ENCODE measurements at places on chromosomes 3 and 15. TPM values are rescaled to one million over a fixed set of nuclear protein-coding genes. Genes with fewer than 3 reads are reported as not detected.

Gene GRK7
- total RNA-seq: 0.07 TPM

Gene GP5
- total RNA-seq: 0.27 TPM

DNA sequence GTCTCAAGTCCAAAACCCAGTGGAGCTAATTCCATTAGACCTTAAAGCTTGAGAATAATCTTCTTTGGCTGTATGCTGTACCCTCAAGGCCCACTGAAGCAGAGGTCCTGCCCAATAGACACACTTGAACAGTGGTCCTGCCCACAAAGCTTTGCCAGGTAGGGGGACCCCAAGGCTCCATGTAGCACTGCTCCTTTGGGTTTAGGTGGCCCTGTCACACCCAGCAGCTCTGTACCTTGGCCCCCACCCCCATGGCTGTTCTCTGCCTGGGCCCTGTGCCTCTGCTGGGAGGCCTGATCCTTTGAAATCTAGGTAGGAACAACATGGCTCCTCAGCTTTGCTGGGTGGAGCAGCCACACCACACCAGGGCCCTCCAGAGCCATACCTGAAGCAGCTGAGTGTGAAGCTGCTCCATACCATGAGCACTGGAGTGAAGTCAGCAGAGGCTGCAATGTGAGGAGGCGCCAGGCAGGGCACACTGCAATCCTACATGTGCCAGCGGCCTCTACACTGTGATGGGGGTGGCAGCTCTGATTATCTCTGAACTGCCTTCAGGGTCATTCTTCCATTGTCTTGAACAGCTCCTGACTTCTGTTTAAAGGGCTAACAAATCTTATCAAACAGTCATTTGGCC, 188.0 kb upstream of the CCDC54 start:
- H3K27ac ChIP-seq: no peak overlapping the region
- no peak for DNase-seq
- H3K36me3 ChIP-seq: no peaks in the 10 kb centered on the region
- no peak overlapping the region for H3K4me3 ChIP-seq

GRCh38 chr3:61178167-61178566, 73.1 kb downstream of the FHIT start:
- H3K27me3 ChIP-seq: no peaks in the 10 kb centered on the region
- DNase-seq: no peak
- H3K27ac ChIP-seq: no peak overlapping the region
- H3K36me3 ChIP-seq: no peaks in the 10 kb centered on the region
- H3K4me3 ChIP-seq: no peak overlapping the region

DNA sequence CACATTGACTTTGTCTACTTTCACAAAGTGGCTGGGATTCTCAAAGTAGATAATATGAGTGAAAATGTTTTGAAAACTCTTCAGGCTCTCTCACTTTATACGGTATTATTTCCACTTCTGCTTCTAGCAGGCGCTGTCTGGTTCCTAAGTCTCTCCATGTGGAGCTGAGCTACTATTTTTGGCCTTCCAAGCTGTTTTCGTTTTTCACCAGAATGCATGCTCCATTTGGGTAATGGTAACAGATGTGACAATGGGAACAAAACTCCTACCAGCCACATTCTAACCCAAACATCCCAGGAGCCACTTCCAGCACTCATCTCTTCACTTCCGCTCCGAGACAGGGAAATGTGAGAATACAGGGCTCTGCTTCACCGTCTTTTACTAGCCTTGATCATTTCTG, 586.7 kb downstream of the NTRK3 start:
- H3K27me3 ChIP-seq: no peaks in the 10 kb centered on the region
- no peaks in the 10 kb centered on the region for H3K4me1 ChIP-seq
- DNase-seq: no peak
- H3K4me3 ChIP-seq: no peak overlapping the region

DNA sequence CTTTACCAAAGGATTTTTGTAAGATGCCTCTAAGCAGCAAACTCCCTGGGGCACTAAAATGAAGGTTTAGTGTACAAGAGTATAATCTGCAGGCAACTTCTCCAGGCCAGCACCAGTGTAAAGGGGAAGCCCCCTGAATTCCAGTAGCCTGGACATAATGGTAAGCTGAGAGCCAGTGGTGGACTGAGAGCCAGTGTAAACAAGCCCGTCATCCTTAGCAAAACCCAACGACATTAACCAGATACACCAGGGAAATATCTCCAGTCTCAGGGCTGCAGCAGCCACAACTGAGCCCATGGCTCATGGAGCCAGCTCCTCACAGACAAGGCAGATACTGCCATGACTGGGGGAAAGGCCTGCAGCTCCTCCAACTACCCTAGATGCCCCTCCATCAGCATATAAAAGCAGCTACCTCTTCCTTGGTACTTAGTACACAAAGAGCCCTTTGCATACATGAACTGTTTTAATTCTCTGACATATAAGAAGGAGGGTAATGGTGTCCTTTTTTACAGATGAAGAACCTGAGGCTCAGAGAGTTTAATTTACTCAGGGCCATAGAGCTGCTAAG, 21.7 kb downstream of the PARP16 start:
- H3K27me3 ChIP-seq: no peaks in the 10 kb centered on the region
- no peak overlapping the region for H3K27ac ChIP-seq
- H3K4me3 ChIP-seq: no peak overlapping the region
- H3K36me3 ChIP-seq: no peaks in the 10 kb centered on the region

- H3K4me3 ChIP-seq: no peak overlapping the region
- H3K27ac ChIP-seq: no peak overlapping the region
- H3K27me3 ChIP-seq: no peaks in the 10 kb centered on the region
- no peak for DNase-seq
- no peaks in the 10 kb centered on the region for H3K36me3 ChIP-seq
These were observed 126.8 kb upstream of the ABI3BP start for GRCh38 chr3:101120039-101120438.

GRCh38 chr3:46019707-46020106, 7.6 kb downstream of the XCR1 start:
- no peaks in the 10 kb centered on the region for H3K36me3 ChIP-seq
- no peak overlapping the region for H3K4me3 ChIP-seq
- H3K4me1 ChIP-seq: no peaks in the 10 kb centered on the region
- no peak for DNase-seq

Gene PLSCR4
- total RNA-seq: 25.9 TPM

DNA sequence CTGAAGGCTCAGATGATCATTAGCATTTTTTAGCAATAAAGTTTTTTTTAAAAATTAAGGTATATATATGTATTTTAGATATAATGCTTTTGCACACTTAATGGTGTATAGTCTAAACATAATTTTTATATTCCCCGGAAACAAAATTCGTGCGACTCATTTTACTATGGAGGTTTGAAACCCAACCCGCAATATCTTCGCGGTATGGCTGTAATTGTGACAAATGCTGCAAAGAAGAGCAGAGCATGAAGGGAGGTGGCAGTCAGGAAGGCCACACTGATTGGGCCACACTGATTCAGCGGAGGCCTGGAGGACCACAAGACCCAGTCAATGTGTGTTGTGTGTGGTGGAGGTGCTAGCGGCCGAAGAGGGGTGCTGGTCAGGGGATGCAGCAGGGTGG, 4.5 kb upstream of the CYP8B1 start:
- DNase-seq: no peak
- no peaks in the 10 kb centered on the region for H3K36me3 ChIP-seq
- peaks cover 5% of the 10 kb centered on the region for H3K4me1 ChIP-seq
- peaks cover 3% of the 10 kb centered on the region for H3K27me3 ChIP-seq
